NCI-H1417 (cell line): ENCODE measurements at places on chromosomes 5 and 9.

- peak; percentile 24 for DNase-seq
These were observed 103.1 kb upstream of the ISL1 start for GRCh38 chr5:51279983-51280706.

DNA sequence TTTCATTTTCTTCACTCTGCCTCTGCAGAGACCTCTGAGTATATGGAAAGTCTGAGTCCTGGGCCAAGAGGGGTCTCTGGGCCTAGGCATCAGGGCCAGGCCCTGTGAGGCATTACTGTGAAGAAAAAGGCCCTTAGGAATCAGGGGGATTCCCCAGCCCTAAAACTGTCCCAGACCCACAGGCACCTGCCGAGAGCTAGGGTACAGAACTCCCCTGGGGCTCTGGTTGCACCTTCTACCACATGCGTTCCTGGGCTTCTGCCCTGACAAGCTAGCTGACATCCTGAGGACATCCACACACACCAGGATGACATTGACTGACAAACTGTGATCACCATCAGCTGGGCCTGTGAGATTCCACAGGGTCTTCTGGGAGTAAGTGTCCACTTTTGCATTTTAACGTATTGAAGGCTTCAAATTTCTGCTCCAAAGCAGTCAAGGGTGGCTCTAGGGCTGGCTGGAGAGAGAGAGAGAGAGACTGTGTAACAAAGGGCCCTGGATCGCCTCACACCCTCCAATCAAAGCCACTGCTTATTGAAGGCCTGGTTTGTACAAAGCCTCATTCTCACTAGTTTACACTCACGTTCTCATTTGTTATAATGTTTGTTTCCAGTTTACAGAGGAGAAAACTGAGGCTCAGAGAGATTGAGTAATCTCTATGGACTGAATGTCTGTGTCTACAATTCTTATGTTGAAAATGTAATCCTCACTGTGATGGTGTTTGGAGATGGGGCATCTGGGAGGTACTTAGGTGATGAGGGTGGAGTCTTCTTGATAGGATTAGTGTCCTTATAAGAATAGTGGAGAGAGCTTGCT is 45.1 kb downstream of the TGFBI start:
- DNase-seq = no peak

GRCh38 chr5:73603998-73604397 is 22.0 kb upstream of the ARHGEF28 start:
- DNase-seq = no peak

DNA sequence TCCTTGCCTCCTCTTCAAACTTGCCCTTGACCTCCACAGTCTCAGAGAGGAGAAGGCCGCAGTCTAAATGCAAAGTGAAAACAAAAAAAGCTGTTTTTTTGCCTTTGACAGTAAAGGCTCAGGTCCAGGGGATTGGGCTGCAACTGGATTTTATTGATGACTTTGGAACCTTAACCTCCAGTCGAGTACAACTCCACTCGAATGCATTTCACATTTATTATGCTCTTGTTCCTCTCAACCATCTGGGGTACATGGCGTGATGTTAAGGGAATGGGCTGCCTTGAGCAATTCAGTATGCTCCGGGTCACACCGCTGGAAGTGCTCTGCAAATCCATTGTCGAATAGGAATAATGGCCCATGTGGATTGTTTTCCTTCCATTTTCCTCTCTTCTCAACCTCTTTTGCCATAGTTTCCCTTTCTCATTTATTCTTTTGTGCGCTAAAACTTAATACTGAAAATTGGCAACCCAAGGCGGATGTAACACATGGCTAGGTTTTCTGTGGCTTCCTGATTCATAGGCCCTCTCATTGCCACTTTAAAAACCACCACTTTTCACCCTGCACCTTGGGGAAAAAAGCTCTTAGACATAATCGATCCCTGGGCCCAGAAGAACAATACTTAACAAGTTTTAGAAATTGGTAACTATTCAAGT is 34.3 kb downstream of the ITK start:
- no peak for DNase-seq

DNA sequence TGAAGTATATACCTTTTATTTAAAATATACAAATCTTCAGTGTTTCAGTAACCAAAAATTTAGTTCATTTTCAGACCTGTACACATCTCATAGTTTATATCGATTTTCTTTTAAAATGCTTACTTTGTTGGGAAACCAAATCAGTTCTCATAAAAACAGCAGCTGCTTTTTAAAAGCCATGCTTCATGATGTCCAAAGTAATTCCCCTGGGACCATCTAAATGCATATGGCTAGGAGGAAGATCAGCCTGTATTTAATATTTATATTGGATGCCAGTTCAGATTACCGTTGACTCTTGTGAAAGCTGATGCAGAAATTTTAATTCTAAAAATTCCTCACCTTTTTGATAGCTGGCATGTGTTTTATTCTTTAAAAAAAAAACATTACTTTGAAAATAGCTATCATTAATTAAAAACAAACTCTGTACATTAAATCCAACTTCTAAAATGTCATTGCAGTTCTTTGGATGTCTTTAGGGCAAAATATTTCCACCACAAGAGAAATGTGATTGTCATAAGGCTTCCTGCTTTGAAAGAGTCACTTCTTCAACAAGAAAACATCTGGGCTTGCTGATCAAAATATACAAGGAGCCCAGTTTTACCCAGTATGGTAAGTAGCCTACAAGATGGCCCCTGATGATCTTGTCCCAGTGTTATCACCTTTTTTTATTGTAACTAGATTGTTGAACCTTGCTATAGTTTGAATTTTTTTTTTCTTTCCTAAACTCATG is 1242.9 kb upstream of the CDH6 start:
- peak; percentile 9 for DNase-seq

- DNase-seq = peak; percentile 91
These were observed at the start of gene CDH6 for GRCh38 chr5:31193591-31194467. Gene CDH6 (plus strand): TSS chr5:31193686. CDS start chr5:31267474, 73,788 bp downstream.

DNA sequence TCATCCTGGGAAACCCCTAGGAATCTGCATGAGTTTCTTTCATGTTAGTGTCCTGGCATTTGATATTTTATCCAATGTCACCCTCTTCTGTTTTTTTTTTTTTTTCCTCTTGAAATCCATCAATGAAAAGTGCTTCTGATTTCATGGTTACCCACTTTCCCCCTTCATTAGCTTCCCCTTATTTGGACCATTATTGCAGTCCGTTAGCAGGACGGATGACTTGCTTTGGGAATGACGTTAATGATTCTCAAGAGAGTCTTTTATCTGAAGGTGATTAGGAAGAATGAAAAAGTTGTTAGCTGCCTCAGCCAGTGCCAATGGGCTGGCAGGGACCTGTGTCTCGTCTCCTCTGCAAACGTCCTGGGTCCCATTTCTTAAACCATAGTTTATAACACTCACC is 134.7 kb downstream of the SEMA6A start:
- DNase-seq = no peak

DNA sequence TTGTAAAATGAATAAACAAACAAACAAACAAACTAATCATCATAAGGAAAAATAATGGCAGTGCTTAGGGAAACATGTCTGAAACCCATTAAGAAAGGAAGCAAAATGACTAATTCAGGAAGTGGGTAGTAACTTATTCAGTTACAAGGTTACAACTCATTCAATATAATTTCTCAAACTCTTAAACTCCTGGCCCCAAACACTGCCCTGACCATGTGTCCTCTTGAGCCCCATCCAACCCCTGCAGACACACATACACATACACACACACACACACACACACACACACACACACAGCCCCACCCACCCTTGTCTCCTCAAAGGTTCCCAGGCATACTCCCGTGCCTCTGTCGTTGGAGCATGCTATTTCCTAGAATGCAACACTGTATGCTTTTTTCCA is 193.9 kb downstream of the SEC61B start:
- no peak for DNase-seq

GRCh38 chr9:114169029-114169951 is 14.0 kb downstream of the COL27A1 start:
- DNase-seq = no peak

- no peak for DNase-seq
These were observed 61.3 kb downstream of the RASGRF2 start for GRCh38 chr5:81021486-81021885.
